Omental fat pad (tissue), 4 donors: ENCODE measurements at places on chromosomes 12 and 14. TPM values are rescaled to one million over a fixed set of nuclear protein-coding genes. Genes with fewer than 3 reads are reported as not detected.

DNA sequence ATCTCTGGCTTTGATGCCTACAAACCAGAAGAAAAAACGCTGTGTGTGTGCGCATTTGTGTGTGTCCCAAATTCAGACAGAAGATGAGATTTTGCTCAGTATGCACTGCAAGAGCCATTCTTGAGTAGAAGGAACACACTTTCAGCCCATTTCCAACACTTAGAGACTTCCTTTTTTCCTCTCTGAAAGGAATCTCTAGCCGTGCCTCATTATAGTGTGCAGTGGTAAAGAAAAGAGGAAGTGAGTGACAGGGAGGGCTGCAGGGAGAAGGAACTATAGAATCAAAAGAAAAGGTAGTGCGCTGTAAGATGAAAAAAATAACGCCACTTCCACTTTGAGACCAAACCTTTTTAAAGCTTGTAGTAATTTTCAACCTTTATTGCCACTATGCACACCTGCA is 1400.9 kb upstream of the FLRT2 start:
- no peak for DNase-seq

DNA sequence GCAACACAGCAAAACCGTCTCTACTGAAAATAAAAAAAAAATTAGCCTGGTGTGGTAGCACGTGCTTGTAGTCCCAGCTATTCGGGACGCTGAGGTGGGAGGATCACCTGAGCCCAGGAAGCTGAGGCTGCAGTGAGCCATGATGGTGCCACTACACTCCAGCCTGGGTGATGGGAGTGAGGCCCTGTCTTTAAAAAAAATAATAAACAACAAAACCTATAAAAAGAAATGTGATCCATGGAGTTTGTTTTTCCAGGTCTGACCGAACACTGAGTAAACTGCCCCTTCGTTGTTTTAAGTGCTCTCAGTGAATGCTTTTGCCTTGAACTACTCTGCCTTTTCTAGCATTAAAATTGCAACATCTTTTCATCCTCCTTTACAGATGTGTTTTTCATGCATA is 76.8 kb downstream of the TESC start:
- DNase-seq = no peak

- no peak for DNase-seq
Observed at GRCh38 chr12:121446750-121447149, 46.8 kb downstream of the RNF34 start.

SERPINA3 gene
- total RNA-seq = 111 TPM

- no peak for DNase-seq
Observed at GRCh38 chr12:4268329-4269181, 5.0 kb upstream of the CCND2 start.

FZD10 gene
- 3.8 TPM for total RNA-seq

GRCh38 chr12:56391721-56392120 is 29.1 kb upstream of the APOF start:
- DNase-seq = no peak

DNA sequence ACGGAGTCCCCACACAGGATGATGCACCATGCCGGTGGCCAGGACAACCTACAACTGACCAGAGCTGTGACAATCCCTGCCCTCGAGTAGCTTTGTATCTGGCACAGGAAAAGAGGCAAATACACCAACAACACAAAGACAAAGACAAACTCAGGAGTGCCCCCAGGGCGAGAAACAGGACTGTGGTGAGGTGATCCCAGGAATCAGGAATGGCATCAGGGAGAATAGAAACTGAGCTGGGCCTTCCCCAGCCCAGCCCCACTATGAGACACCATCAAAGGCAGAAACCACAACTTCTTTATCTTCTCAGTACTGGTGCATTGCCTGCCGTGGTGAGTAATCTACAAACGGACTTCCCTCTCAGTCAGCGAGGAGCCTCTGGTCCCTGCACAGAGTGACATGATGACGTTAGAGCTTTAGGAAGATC is 157.7 kb downstream of the TTC7B start:
- no peak for DNase-seq

DNA sequence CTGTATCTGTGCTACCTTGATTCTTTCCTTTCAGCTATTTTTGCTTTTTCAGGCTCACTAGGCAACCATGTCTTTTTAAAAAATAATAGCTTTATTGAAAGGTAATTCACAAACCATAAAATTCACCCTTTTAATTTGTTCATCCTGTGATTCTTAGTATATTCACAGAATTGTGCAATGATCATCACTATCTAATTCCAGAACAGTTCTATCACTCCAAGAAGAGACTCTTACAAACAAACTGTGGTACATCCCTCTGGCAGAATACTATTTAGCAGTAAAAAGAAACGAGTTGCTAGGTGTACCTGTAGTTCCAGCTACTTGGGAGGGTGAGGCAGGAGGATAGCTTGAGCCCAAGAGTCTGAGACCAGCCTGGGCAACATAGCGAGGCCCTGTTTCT is 14.8 kb downstream of the CREBL2 start:
- no peak for DNase-seq

- DNase-seq = no peak
Observed at GRCh38 chr14:22472935-22473854, 115.8 kb downstream of the DAD1 start.

PPP1R36 gene
- 0.63 TPM for total RNA-seq

DNA sequence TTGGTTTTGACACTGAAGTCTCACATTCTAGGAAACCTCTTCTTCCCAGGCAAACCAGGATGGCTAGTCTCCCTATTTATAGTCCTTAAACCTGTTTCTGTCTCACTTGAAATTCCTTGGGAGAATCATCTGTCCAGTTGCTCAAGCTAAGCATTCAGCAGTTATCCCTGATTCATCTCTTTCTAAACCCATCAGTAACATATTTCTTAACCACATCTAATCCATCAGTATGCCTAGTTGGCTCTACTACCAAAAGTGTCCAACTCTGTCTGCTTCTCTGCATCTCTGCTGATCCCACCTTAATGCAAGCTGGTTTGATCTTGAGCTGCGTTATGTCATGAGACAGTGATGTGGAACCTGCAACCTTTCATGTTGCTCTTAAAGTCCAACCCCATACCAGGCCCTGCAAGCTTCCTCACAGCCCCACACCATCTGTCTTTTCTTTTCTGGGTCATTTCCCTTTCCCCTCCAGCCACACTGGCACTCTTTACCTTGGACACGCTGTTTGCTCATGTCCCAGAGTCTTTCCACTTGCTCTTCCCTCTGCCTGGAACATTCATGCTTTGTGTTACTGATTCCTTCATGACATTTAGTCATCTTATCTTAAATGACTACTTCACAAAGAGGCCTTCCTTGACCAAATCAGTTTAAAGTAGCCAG is 380.8 kb upstream of the RGS6 start:
- no peak for DNase-seq

- DNase-seq = no peak
Observed at GRCh38 chr12:111715279-111715678, 29.4 kb downstream of the ACAD10 start.

DNA sequence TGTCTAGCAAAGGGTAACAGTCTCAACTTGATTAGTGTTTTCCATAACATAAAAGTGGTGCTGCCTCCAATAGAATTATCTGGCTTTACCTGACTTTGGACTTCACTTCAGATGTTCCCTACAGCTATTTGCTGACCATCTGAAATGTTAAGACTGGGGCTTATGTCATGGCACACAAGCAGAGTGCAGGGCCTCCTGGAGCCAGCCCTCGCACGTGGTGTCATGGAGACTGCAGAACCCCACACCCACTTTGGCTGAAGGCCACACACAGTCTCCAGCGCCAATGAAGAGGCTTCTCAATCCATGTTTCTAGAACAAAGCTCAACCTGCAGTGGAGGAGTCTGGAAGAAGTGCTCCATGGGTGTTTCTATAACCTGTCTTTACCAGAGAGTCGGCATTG is 169.6 kb upstream of the FRMD6 start:
- DNase-seq = no peak

DNA sequence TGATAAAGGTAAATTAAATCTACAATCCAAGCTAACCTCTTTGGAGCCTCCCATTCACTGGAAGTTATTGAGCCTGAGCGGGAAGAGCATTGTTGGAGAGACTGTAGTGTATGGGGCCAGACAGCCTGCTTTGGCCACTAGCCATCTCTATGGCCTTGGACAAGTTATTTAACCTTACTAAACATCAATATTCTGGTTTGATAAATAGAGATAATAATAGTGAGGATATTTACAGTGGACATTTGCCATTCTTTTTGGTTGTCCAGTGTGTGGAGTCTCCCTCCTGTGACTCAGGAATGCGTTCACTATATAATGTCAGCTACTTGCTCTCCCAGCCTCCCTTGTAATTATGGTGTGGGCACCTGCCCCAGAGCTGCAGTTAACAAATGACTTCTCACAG is 216.1 kb downstream of the SLC38A4 start:
- no peak for DNase-seq
